ENCODE measurements at places on chromosomes 2 and 18. TPM values are rescaled to one million over a fixed set of nuclear protein-coding genes. Genes with fewer than 3 reads are reported as not detected.

DNA sequence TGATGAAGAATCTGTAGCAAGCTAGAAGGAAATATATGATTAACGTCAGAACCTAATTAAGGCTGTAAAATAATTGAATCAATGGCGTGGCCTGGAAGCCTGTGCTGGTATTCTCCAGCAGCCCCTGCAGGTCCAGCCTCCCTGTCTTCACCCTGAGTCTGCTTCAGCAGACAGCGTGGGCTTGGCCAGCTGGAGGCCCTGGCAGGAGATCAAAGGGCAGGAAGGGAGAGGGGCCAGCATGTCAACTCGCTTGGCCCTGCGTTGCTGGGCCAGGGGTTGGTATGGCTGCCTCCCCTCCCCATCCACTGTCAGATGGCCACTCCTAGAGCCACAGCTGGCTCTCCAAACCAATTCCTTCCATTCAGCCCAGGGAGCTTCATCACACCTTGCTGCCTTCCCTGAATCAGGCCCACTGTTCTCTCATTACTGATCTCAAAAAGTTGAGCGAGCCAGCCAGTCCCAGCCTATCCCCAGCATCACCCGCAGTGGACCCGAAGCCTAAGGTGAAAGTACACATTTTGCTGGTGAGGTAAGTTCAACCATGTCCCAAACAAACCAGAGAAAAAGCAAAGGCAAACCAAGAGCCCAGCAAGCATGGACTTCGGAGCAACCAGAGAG is 228.4 kb upstream of the AGAP1 start:
- no peak for DNase-seq

- DNase-seq, result no peak
Measured at GRCh38 chr2:127129937-127130336, 23.0 kb upstream of the BIN1 start.

- no peak for DNase-seq
Measured at GRCh38 chr2:69781321-69782248, 39.7 kb downstream of the ANXA4 start.

LONRF2 gene
- total RNA-seq, result 5.9 TPM

DNA sequence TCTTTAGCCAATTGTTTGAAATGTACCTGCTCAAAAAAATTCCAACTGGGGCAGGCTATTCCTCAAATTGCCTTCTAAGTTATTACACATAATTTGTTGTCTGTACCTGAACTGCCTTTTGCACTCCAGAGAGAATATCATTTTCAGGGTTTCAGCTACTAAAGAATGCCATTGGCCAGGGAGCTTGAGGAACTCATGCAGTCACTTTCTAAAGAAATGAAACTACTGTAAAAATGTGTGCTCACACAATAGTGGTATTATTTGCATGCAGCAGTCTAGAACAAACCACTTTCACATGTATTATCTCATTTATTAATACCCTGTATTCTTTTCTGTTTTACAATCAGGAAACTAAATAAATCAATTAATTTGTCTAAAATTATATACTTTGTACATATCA is 152.2 kb downstream of the PID1 start:
- DNase-seq, result no peak

- DNase-seq, result no peak
Measured at GRCh38 chr2:147525819-147526489, 318.9 kb upstream of the ACVR2A start.
